Activated naive CD4-positive, alpha-beta T cell treated with anti-CD3 and anti-CD28 coated beads, Interleukin-2, amount 50 U/mL, for 72 hours (primary cell): ENCODE measurements at places on chromosomes 2 and 18.

DNA sequence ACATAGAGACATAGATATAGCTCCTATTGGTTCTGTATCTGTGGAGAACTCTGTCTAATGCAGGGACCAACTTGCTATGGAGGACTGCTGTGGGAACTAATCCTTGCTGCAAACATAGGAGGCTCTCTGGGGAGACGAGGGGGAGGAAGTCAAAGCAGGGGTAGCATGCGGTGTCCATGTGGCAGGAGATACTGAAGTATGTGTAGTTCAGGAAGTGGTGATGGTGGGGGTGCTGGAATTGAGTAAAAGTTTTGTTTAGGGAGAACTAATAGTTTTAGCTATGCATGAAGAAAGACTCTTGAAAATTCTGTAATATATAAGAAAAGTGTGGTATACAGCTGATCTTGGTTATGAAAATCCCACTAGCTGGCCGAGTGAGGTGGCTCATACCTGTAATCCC is 62.0 kb downstream of the ANKRD44 start:
- DNase-seq = no peak

GRCh38 chr2:96353606-96354101 is 18.1 kb downstream of the NCAPH start:
- no peak for DNase-seq

DNA sequence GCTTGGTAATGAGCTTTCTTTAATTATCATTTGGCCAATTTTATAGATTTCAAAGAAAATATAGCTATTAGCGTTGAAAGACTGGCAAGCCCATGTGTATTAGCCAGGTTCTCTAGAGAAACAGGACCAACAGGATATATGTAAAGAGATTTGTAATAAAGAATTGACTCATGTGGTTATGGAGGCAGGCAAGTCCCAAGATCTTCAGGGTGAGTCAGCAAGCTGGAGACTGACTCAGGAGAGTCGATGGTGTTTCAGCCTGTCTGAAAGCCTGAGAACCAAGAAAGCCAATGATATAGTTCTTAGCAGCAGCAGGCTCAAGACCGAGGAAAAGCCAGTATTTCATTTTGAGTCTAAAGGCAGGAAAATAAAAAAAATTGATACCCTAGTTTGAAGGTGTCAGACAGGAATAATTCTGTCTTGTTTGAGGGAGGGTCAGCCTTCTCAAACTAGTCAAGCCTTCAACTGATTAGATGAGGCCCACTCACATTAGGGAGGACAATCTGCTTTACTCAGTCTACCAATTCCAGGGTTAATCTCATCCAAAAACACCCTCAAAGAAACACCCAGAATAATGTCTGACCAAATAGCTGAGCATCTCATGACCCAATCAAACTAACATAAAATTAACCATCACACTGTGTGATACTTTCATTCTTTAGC is 78.3 kb upstream of the CRIM1 start:
- DNase-seq = peak; percentile 21

- DNase-seq = no peak
Measured at GRCh38 chr2:201798252-201798913, 8.0 kb upstream of the CDK15 start.

GRCh38 chr2:105279126-105279525 is 37.6 kb downstream of the GPR45 start:
- no peak for DNase-seq

- no peak for DNase-seq
Measured at GRCh38 chr18:62339106-62339988, 14.2 kb downstream of the TNFRSF11A start.

GRCh38 chr2:215755641-215756345 is 257.6 kb downstream of the MREG start:
- no peak for DNase-seq
